ENCODE measurements at places on chromosomes 6 and 20.

DNA sequence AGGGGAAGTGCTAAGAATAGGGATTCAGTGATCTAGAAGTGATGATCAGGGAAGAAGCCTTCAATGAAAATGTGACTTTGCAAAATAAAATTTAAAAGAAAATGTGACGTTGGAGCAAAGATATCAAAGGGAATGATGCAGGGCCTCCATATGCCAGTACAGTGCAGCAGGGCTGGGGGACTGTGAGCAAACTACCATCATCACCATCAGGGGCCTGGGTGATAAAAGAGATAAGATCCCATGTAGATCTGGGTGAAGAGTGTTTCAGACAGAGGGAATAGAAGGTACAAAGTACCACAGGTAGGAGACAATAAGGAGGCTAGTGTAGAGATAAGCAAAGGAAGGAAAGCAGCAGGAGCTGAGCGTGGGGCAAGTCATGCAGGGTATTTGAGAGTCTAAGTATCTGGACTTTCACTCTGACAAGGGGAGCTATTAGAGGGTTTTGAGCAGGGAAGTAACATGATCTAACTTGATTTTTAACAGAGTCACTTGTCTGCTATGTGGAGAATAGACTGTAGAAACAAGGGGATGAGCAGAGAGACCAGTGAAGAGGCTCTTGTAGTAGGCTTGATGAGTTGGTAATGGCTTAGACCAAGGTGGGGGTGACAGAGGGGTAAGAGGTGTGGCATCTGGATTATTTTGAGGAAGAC, 295.6 kb downstream of the ZFAND3 start:
- no peak for DNase-seq

- no peak for DNase-seq
These were observed 59.9 kb upstream of the MAP3K4 start for GRCh38 chr6:160931378-160932310.

DNA sequence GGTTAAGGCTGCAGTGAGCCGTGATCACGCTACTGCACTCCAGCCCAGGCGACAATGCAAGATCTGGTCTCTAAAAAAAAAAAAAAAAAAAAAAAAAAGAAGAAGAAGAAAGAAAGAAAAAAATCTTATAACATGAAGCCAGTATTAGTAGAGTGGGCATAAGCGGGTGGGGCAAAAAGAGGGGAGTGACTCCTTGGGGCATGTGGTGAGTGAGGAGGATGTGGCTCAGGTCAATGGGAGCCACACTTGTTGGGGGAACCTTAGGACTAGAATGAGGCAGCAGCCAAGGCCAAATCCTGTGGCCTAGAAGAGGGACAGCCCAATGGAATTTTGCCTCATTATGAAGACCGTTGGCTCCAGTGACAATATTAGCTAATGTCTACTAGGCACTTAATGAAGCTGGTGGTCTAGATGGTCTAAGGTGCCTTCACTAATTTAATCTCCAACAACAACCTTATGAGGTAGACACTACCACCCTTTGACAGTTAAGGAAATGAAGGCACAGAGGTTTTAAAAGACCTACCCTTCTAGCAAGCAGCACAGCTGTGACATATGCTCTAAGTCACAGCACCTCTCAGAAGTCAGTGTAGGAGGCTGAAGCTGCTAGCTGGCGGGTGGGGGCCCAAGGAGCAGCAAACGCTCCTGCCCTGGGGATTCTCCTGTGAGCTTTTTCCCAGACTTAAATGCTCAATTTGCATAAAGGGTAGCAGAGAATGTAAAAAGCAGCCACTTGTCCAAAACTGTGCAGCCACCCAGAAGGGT, 23.6 kb upstream of the ARMC12 start:
- no peak for DNase-seq

DNA sequence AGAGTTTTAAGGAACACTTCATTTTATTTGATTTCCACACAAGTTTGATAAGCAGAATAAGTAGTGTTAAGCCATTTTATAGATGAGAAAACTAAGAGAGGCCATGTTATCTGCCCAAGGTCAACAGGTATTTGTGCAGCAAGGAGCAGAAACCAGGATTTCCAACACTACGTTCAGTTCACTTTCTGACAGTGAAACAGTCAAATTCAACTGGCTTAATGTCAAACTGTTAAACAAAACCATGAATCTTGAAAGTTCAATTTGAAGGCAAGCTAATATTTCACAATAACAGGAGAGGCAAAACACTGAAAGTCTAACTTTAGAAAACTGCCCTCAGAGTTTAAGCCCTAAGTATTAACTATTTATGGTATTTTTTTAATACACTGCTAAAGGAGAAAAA, 32.6 kb downstream of the DTNBP1 start:
- no peak for DNase-seq

- DNase-seq = no peak
These were observed 10.5 kb downstream of the ZBTB2 start for GRCh38 chr6:151380848-151381205.

- no peak for DNase-seq
These were observed 14.5 kb downstream of the COL11A2 start for GRCh38 chr6:33177552-33178446.

DNA sequence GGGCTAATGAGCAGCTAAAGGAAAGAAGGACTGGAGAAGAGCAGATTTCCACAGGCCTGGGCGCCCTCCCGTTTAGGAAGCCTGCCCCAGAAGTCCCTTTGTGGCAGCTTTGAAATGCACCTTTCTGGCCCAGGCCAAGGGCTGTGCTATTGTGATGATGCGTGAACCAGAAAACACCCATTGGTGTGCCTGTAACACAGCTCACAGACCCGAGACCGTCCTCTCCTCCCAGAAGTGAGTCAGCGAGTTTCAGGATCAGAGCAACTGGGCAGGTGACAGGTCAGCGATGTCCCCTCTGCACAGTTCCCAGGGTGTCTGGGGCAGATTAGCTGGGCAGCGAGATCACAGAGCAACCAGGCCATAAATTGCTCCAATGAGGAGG, 71.9 kb upstream of the SULF2 start:
- no peak for DNase-seq

DNA sequence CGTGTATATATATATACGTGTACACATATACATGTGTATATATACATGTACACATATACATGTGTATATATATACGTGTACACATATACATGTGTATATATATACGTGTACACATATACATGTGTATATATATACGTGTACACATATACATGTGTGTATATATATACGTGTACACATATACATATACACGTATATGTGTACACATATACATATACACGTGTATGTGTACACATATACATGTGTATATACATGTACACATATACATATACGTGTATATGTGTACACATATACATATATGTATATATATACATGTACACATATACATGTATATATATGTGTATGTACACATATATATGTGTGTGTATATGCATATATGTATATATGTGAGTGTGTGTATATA, 317.2 kb downstream of the LAMA2 start:
- DNase-seq = no peak

- DNase-seq = no peak
These were observed 910.8 kb downstream of the C6orf118 start for GRCh38 chr6:164398647-164399046.

DNA sequence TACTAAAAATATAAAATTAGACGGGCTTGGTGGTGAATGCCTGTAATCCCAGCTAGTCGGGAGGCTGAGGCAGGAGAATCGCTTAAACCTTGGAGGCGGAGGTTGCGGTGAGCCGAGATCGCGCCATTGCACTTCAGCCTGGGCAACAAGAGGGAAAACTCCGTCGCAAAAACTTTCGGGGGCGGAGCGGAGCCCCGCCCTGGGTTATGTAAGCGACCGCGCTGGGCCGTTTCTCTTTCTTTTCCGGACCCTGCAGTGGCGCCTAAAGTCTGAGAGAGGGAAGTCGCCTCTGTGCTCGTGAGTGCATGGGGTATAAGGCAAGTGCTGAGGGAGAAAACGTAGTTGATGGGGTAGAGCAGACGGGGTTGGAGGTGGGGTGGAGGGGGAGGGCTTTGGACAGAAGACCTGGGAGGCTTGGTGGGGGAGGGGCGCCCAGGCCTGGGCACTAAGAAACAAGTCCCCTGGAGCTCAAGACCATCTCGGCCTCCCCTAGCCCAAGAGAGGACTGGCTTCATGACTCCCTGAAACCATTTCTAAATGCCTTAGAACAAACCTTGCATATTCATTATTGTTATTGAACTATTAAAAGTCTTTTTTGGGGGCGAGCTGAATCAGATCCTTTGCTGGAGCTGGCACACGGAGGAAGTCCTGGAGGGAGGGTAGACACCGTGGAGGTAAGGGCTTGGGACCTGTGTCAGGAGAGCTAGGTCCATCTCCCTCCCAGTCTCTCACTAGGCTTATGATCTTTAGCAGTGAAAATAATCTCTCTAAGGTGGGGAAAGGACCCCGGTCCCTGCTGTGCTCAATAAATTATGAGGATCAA, 2.7 kb upstream of the MICA start:
- DNase-seq = no peak

DNA sequence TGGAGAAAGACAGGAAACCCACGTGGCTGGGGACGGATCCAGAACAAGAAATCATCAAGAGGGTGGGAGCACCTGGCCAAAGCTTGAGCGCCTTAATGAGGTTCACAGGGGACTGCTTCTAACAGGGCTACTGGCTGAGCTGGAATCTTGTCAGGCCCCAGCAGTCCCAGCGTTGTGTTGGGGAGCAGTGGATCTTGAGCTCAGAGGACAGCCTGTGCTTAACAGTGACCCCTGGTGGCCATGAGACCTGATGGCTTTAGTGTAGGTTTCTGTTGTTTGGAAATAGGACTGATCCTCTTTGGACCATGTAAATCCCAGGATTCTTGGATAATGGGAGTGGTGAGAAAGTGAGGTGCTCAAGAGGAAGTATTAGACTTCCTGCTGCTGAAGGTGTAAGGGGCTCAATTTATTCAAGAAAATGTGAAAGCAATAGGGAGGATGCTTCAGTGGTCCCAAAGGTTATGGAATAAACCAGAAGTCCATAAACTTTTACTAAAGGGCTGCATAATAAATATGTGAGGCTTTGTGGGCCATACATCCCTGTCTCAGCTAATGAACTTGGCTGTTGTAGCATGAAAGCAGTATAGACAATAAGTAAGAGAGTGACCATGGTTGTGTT, 216.2 kb downstream of the NFATC2 start:
- no peak for DNase-seq

GRCh38 chr20:48295445-48295903, 510.2 kb upstream of the SULF2 start:
- DNase-seq = peak; percentile 91

DNA sequence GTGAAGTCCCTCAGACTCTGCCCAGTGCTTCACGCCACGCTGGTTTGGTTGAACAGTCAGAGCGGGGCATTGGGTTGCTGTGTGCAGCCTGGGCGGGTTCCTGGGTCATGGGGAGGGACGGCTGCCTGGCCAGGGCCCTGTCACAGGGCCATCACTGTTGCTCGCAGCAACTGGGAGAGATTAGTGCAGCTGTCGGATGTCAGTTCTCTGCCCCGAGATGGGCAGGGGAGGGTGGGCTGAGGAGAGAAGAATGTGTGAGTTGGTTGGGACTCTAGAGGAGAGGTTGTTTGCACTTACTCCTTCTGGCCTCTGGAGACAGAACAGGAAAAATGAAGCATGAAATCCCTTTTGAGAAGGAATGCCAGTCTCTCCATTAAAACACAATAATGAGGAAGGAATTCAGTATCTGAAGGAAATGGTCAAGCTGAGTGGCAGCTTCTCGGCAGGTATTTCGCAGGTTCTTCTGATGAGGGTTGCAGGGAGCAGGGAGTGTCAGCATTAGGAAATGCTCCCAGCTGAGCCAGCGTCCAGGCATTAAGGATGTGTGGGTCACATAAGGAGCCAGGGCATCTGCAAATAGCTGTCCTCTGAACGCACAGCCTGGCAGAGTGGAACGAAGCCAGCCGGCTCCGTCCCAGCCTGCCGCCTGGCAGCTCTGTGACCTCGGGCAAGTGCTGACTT, 95.9 kb downstream of the SSR1 start:
- DNase-seq = no peak

DNA sequence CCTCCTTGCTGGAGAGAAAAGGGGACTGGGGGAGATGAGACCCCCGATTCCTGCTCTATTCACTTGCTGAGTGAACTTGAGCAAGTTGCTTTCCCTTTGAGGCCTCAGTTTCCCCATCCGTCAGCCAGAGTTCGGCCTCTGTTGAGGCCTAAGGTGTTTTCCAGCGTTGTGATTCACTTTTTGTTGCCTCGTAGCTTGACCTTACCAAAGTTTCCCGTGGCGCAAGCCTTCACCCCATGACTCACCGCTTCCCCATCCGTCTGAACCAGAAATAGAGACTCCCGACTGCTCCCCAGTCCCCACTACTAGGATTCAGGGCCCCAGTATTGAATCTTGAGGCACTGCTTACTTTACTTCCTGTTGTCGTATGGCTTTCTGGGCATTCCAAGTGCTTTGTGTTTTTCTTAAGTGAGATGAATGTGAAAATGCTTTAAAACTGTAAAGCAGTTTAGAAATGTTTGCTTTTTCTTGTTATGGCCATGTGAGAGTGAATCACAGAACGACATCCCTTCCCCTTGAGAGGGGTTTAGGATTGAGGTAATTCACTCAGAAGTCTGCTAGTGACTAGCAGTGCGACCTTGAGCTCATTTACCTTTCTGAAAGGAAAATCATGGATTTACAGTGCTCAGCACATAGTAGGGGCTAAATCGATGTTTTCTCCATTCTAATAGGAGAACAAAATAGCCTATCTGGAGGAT, 1.2 kb downstream of the CHMP4B start:
- DNase-seq = no peak

DNA sequence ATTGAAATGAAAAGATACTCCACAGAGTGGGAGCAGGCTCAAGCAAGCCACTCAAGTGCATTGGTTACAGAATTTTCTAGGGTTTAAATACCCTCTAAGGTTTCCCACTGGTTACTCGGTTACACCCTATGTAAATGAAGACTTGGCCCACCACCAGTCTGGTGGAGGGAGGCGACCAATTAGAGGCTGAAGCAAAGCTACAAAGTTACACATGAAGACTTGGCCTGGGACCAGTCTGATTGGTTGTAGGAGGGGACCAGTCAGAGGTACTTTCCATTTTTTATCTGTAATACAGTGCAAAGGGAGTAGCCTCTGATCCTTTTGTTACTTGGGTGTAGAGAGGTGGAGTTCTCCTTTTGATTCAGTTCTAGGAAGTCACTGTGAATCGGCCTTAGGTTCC, 7.6 kb downstream of the SRSF12 start:
- DNase-seq = no peak

GRCh38 chr6:148055419-148055818, 287.2 kb upstream of the SASH1 start:
- DNase-seq = no peak

DNA sequence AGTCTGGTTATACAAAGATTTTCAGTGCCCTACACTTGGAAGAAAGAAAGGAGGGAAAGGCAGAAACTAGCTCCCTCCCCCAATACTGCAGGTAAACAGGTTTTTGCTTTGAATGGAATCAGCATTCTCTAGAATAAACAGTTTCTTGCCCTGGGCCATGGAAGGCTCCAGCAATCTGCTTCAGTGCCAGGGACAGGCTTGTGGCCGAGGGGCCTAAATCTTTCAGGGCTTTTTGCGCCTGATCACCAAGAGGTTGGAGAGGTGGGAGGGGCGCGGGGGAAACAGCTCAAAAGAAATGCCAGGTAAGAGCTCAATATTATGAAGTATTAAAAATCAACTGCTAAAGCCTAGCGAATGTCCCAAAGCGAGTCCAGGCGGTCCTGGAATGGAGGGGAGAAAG, 23.8 kb downstream of the TFAP2B start:
- DNase-seq = no peak

- DNase-seq = no peak
These were observed 868 bp downstream of the MC3R start for GRCh38 chr20:56249244-56249955.

GRCh38 chr6:3390698-3391097, 66.2 kb downstream of the SLC22A23 start:
- DNase-seq = peak; percentile 98
